ENCODE measurements at places on chromosomes 4 and X. TPM values are rescaled to one million over a fixed set of nuclear protein-coding genes. Genes with fewer than 3 reads are reported as not detected.

The BMP3 gene
- not detected for total RNA-seq

The GUCY1B1 gene
- 1.4 TPM for total RNA-seq

The ELOVL6 gene
- 21.3 TPM for total RNA-seq

The P2RY8 gene
- total RNA-seq, result 1.3 TPM

The FHDC1 gene
- 12.8 TPM for total RNA-seq

The GAGE13 gene
- total RNA-seq, result not detected

Measured in esophagus squamous epithelium (tissue), 5 donors.